T-helper 17 cell (primary cell): ENCODE measurements at places on chromosomes 7 and 10.

- DNase-seq = no peak
These were observed 387.2 kb downstream of the TCERG1L start for GRCh38 chr10:130924138-130924819.

DNA sequence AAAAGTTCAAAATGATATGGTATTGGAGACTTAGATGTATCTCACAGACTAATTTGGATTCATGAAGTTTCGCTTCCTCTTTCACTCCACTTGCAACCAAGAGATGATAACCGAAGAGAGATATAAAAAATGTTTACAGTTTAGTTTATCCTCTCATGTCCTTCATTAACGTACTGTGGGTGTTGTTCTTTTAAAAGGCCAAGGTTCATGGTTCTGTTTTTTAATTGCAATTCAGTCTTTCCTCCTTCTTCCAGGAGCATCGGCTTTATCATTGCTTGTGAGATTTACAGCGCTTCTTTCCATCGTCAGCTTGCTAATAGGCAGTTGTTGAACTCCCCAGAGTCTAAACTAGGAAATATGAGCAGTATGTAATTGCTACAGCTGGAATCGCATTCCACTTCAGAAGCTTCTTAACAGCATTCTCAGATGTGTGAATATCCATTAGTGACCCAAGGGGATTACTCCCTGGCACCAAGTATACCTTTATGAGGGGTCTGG, 75.9 kb upstream of the HGF start:
- no peak for DNase-seq

- no peak for DNase-seq
These were observed 803 bp downstream of the RAPGEF5 start for GRCh38 chr7:22356010-22356691.

DNA sequence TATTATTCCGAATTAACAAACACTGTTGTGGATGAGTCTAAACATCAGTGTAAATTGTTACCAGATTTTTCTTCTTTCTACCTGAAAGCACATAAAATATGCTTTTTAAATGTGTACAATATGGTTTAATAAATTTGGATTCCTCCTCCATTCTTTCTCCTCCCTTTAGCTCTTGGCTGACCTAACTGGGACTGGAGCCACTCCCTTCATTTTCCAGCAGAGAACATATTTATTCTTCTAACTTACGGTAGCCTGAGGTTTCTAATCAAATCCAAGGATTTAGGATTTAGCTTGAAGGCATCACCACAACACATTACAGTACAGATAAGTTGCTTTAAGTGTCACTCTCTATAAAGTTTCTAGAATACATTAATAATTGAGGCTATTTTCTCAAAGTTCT, 88.2 kb upstream of the SEMA3C start:
- no peak for DNase-seq

DNA sequence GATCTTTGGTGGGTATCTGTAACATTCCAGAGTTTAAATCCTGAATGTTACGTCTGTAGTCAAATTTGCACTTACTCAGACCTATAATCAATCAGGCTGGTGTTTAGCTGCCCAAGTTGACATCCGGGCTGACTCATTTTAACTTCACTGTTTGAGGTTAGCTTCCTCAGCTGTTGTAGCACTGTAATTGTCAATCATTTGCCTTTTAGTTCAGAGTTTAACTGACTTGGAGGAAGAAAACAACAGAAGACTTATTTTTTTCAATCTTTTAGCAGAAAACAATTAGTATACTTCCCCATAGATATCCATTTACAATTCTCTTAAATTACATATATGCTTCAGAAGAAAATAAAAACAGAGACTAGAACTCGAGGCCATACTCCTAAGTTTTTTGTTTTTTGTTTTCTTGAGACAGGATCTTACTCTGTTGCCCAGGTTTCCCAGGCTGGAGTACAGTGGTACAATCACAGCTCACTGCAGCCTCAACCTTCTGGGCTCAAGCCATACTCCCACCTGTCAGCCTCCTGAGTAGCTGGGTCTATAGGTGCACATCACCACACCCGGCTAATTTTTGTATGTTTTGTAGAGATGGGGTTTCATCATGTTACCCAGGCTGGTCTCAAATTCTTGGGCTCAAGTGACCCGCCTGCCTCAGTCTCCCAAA, 38.5 kb upstream of the LRRC17 start:
- DNase-seq = no peak

- DNase-seq = no peak
These were observed 27.9 kb downstream of the C7orf25 start for GRCh38 chr7:42883950-42884349.
